ENCODE measurements at places on chromosomes 7 and 10.

DNA sequence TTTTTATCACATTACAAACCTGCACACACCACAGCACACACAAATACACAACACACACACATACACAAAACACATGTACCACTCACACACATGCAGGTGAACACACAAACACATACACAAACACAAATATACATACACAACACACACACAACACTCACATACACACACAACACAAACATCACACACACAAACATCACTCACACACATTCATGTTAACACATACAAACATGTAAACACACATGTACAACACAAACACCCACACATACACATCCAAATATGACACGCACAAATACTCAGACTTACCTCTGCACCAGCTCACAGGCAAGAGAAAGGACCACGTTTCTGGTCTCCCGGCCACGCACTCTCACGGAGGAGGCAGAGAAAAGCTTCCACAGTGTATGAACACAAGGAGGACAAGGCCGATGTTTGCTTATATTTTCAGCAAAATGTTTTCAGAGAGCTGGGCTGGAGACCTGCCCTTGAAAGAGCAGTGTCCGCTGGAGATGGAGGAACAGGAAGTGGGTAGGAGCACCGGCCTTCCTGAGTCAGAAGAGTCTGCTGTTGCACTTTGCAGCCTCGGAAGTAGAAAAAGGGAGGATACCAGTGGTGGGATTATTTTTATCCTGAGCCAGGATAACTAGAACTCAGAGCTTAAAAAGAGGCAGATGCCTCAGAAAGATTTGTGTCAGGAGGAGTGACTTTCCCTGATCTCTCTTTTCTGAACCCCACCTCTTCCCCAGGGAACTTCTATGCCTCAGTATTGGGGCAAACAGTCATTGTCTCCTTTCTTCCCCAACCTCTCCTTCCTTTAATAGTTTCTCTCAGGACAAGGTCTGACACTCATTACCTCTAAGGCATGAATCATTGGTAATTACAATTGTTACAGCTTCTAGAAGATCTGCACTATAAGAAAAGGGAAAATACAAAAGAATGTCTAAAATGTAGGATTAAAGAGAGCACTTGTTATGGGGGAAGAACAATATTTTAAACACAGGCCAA, at the start of gene GIMAP6:
Gene GIMAP6, minus strand, starts transcription at position 520 of the 999 bp plus-strand sequence. CDS start 2,243 bp downstream, outside the sequence.
- no peak for DNase-seq

GRCh38 chr10:119113751-119114732, 10.1 kb downstream of the DENND10 start:
- DNase-seq, result no peak

DNA sequence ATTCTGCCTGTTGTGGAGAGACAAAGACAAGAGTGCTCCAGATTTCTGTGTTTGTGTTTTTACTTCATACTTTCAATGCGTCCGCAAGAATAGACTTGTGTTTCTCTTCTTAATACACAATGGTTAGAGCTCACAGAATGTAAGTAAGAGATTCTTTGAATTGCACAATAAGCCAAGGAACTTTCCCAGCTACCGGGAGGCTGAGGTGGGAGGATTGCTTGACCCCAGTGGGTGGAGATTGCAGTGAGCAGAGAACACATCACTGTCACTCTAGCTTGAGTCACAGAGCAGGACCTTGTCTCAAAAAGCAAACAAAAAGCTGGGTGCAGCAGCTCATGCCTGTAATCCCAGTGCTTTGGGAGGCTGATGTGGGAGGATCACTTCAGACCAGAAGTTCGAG, 250.7 kb upstream of the MYO3A start:
- DNase-seq, result no peak

DNA sequence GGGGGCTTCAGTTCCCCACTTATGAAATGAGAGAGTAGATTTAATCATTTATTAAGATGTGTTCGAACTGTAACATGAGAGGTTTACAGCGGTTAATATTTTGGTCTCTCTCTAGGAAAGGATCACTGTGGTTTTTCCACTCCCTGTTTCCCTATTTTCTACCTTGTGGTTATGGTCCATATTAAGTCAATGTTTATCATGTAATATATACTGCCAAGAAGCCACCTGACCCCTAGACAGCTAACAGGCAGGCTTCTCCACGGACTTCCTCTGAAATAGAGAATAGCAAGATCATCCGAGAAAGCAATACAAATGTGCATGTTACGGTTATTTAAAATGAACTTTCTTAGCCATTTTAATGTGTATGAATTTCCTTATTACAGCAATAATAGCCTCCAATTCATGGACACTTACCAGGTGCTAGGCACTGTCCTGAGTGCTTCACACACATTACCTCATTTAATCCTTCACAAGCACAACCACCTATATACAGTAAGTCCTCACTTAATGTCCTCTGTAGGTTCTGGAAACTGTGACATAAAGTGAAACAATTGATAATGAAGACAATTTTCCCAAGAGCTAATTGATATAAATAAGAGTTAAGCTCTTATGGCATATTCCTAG, 835 bp upstream of the COL28A1 start:
- DNase-seq, result no peak

DNA sequence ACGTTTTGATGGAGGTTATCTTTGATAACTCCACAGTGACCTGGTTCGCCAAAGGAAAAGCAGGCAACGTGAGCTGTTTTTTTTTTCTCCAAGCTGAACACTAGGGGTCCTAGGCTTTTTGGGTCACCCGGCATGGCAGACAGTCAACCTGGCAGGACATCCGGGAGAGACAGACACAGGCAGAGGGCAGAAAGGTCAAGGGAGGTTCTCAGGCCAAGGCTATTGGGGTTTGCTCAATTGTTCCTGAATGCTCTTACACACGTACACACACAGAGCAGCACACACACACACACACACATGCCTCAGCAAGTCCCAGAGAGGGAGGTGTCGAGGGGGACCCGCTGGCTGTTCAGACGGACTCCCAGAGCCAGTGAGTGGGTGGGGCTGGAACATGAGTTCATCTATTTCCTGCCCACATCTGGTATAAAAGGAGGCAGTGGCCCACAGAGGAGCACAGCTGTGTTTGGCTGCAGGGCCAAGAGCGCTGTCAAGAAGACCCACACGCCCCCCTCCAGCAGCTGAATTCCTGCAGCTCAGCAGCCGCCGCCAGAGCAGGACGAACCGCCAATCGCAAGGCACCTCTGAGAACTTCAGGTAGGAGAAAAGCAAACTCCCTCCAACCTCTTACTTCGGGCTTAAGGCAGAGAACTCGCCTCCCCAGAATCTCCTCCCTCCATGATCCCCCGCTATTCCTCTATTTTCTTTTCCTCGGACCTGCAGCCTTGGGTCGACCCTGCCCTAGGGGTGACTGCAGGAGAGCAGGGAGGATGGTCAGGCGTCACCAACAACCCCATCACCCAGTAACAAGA, at the start of gene SERPINE1:
Gene SERPINE1, plus strand, starts transcription at position 454 of the 809 bp plus-strand sequence. CDS start 1,290 bp downstream, outside the sequence.
- DNase-seq, result peak; percentile 88

DNA sequence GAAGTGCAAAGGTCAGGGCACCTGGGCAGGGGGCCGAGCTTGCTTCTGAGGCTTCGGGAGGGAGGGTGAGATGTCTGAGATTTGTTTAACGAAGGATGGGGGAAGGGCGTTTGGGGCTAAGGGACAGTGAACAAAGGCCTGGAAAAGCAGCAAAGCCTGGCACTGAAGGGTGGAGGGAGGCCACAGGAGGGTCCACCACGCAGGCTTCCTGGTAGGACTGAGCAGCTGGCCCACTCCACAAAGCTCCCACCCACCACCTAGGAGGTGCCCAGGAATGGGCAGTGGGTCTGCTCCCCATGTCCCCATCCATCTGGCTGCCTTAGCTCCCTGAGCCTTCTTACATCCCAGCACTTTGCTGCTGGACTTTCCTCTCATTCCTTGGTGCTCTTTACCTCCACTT, 39.4 kb upstream of the CXCL12 start:
- DNase-seq, result no peak

DNA sequence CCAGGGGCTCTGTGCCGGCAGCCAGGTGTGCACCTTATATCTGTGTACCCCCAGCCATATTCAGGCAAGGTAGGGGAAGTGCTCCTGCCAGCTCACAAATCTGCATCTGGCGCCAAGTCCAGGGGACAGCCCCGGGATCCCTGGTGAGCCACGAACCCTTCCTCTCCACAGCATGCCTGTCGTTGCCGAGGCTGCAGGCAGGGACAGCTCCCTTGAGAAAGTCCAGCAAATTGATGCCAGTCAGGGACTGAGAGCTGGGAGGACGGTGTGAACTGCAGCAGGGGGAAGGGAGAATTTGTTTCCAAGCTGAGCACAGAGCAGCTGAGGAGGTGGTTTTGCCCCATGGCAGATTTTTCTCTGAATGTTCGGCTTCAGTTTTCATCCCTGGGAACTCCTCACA, 919 bp downstream of the PLA2G12B start:
- no peak for DNase-seq

DNA sequence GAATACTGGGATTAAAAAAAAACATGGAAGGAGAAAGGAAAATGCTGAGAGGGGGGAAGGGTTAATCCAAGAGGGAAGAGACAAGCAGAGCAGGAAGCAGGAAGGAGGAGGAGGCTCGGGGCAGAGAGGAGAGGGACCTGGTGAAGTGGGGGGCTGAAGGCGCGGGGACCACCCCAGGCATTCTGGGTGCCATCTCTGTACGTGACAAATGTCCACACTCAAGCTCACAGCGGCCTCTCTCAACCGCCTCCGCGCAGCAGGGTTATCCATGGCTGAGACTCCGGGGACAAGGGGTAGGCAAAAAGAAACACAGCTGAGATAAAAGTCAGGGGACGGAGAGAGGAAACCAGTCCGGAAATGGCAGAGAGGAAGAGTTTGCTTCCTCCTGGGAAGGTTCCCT, 33.9 kb downstream of the EN2 start:
- no peak for DNase-seq

DNA sequence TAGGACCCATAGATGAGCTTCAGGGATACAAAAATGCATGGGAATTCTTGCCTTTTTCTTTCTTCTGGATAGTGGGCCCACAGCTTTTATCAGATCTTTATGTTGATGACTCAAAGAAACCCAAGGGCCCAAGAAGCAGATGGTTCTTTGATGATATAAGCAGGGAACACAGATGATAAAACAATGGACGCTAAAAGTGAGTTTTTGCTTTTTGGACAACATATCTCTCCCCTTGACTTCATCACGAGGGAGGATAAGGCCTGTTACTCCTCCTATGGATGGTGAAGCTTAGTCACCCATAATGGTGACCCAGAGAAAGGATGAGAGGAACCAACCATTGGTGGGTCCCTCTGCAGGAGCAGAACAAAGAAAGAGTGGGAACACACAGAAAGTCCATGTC, 6.5 kb upstream of the OGA start:
- no peak for DNase-seq

DNA sequence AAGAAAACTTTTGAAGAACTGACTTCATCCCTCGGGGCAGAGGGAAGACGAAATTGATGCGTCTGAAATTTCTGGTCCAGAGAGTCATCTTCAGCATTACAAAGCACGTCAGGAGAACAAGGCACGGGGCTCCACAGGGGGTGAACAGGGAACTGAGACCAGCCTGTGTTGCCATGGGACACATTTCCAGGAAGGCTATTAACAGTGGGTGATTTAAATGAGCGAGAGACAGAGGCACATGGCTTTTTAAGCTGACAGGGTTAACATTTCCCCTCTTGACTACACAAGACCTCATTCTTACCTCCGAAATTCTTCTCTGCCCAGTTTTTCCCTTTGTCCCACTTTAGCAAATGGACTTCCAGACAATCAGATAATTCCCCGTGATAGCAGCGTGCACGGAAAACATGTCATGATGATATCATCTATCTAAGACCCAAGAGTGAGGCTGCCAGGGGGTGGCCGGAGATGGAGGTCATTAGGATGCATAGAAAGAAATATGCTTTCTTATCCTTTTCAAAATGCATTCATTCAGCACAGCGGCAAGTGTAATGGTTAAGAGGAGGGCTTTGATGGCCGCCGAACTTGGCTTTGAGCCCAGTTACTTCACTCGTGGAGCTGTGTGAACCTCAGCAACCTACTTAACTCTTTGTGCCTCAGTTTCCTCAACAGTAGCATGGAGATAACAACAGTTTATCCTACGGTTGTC, 248.0 kb downstream of the PRPF18 start:
- DNase-seq, result no peak

DNA sequence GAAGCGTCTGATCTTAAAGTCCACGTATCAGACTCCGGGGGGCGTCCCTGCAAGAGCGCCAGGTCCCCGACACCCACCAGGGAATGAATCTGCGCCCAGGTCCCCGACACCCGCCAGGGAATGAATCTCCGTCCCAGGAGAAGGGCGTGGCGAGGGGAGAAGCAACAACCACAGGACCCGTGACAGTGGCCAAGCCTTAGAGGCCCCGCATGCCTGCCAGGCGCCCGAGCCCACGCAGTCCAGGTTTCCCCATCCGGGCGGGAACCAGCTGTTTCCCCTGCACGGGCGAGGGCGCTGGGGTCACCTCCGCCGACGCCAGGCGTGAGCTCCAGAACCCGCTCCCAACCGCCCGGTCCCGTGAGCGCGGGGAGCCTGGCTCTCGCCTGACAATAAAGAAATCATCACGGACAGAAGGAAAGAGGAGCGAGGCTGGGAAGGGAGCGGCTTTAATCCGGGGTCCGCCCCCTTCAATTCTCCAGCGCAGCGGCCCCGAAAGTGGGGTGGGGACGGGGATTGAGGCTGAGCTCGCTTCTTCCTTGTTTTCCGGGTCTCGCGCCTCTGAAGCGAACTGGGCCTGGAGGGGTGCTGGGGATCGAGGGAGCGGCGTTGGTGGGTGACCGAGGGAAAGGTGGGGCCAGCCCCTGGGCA, 29.0 kb upstream of the BMS1 start:
- peak; percentile 52 for DNase-seq

DNA sequence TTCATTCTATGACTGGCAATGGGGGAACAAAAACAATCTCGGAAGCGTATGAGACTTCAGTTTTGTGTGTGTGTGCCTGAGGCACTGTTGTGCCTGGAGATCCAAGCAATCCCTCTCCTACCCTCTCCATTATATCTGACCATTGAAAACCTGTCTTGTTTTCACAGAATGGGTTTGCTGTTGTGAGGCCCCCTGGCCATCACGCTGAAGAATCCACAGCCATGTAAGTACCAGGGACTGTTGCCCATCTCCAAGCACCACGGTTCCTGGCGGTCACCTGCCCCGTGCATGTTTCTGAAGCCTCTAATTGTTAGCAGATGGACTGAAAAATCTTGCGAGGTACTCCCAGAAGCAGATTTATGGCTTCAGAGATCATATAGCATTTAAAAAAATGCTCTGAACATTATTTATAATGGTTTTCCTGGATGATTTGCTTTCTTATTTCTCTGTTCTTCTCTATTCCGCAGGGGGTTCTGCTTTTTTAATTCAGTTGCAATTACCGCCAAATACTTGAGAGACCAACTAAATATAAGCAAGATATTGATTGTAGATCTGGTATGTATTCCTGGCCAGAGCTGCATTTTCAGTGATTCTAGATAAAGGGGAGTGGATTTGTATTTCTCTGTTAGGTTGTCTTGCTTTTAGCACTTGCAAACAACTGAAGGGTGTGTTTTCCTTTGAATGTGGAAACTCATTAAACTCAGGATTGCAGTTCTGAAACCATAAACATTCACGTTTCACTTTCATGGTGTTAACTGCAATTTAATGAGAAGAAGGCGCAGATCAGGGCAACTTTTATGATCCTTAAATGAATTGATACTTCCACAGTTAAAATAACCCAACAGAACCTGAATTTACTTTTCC, 288.2 kb downstream of the TWIST1 start:
- DNase-seq, result no peak

All from Right ventricle myocardium superior (tissue), 1 donor.